ENCODE measurements at places on chromosomes 5 and 9. TPM values are rescaled to one million over a fixed set of nuclear protein-coding genes. Genes with fewer than 3 reads are reported as not detected.

Gene PSAT1
- 9.7 TPM for total RNA-seq

Gene RELL2
- total RNA-seq = 20.4 TPM

Gene PCDHB3
- not detected for total RNA-seq

Gene CDC23
- 32.5 TPM for total RNA-seq

Gene IL3
- total RNA-seq = not detected

Gene CCL27
- total RNA-seq = not detected

Gene TLX3
- total RNA-seq = not detected

Gene ROPN1L
- total RNA-seq = 0.47 TPM

Gene PCDHA5
- total RNA-seq = not detected

Gene ZDHHC11
- total RNA-seq = 15.1 TPM

Gene CATSPER3
- 1.8 TPM for total RNA-seq

Gene C5orf34
- total RNA-seq = 2.5 TPM

Gene ARHGEF39
- not detected for total RNA-seq

Gene NUTM2F
- total RNA-seq = not detected

Gene LCNL1
- total RNA-seq = 0.14 TPM

Gene SPINK13
- total RNA-seq = not detected

Gene SNCB
- not detected for total RNA-seq

DNA sequence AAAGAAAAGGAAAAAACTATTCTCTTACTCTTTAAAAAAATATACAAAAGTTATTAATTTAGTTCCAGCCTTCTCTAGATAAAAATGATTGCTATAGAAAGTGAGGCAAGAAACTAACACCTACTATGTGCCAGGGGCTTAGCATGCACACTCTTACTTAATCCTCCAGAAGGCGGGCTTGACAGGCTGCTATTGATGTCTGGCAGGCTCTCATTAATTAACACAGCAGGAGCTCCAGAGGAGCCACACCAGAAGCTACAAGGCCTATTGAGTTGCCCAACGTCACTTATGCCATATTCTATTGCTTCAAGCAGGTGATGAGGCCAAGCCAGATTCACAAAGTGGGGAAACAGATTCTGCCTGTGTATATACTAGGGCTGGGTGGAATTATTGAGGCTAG is 54.6 kb upstream of the CLINT1 start:
- no peak for DNase-seq

GRCh38 chr5:166722939-166723338 is 1568.5 kb upstream of the WWC1 start:
- no peak for DNase-seq

DNA sequence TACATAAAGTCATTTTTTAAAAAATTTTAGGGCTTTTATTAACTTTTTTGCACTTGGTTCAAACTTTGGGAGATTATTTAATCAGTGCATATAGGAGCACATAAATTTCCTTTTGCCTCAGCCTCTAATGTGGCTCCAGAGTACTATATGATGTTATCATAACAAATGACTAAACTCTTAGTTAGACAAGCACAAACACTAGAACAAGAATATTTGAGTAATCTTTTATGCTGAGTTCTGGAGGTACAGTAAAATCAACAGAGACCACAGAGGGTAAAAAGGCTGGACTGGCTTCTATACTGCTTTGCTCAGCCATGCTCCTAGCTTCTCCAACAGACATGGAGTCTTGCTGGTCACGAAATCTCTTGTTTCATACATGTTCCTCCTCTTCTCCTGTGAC is 52.5 kb upstream of the SGCD start:
- DNase-seq = no peak

DNA sequence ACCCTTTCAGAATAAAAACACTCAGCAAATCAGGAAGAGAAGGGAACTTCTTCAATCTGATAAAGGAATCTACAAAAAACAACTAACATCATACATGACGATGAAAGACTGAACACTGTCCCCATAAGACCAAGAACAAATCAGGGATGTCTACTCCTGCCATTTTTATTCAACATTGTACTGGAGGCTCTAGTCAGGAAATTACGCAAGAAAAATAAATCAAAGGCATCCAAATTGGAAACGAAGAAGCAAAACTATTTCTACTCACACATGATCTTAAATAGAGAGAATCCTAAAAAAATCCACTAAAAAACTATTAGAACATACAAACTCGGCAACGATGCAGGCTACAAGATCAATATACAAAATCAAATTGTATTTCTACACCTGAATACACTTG is 42.3 kb downstream of the IPPK start:
- DNase-seq = no peak

- no peak for DNase-seq
Observed at GRCh38 chr9:89750117-89750791, 145.4 kb downstream of the GADD45G start.

- DNase-seq = no peak
Observed at GRCh38 chr5:61701877-61702602, 370.0 kb downstream of the ZSWIM6 start.

GRCh38 chr9:133375116-133375723 is 640 bp downstream of the SURF4 start:
- peak; percentile 44 for DNase-seq

- DNase-seq = no peak
Observed at GRCh38 chr9:69961843-69962242, 81.8 kb upstream of the MAMDC2 start.

DNA sequence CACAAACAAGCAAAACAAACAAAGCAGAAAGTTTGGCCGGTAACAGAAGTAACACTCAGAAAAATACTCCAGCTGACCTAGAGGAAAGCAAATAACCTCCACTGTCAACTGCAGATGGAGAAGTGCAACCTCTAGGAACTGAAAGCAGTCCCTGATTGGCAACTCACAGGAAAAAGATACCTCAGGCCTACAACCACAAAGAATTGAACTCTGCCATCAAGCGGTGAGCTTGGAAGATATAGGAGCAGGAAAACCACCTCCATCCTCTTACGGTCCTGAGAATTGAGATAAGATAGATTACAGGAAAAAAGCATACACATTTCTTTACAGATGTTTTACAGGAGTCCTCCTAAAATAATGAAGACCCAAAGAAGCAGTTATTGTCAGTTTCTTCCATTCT is 184.5 kb downstream of the PDZD2 start:
- DNase-seq = no peak

GRCh38 chr9:107989099-107989498 is 499.5 kb upstream of the KLF4 start:
- DNase-seq = no peak

GRCh38 chr5:148395031-148395430 is 11.3 kb downstream of the FBXO38 start:
- DNase-seq = no peak

- no peak for DNase-seq
Observed at GRCh38 chr9:87350915-87351314, 146.8 kb upstream of the DAPK1 start.

DNA sequence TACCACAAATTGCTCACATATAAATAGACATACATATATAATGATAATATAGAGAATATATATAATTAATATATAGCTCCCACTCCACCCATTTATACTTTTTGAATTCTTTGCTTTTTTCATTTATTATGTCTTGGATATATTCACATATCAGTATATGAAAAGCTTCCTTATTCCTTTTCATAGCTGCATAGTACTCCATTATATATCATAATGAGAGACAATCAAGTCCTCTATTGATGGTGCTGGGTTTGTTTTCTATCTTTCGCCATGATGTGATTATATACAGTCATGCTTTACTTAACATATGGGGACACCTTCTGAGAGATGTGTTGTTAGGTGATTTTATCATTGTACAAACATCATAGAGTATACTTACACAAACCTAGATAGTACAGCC is 51.6 kb upstream of the ELL2 start:
- DNase-seq = no peak

DNA sequence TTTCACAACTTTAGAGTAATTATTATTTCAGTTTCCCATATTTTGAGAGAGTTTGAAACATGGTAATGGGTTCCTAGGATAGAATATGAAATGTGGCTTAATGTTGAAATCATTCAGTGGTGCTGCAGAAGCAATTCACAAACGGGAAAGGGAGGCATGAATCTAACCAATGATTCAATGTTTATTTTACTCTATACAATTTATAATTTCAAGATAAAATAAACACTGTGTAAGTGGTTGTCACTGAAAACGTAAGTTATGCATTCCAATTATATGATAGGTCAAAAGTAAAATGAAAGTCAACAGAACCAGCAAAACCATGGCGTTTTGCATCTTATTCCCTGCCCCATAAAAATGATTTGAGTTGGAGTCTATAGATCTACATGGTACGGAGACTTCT is 1207.1 kb upstream of the CDH18 start:
- no peak for DNase-seq

GRCh38 chr5:157732596-157733262 is 1.5 kb downstream of the THG1L start:
- no peak for DNase-seq

DNA sequence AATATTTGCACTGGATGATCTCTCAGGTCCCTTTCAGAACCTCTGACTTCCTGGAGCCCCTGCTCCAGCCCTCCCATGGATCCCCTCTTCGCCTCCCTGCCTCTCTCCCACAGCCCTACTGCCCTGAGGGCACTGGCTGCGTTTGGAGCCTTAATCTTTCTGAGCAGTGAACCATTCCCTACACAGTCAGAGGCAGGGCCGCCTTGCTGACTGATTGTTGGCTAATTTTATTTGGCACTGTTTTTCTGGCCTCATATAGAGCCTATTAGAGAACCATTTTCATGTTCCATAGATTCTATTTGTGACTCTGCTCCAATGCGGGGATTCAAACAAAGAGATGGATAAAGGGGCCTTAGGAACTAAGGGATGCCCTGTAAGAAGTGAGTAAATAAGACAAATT is 91.1 kb downstream of the BRINP1 start:
- DNase-seq = no peak

- DNase-seq = no peak
Observed at GRCh38 chr5:147464211-147464610, 45.7 kb downstream of the DPYSL3 start.

GRCh38 chr9:27945386-27945785 is 372.1 kb upstream of the C9orf72 start:
- DNase-seq = no peak

DNA sequence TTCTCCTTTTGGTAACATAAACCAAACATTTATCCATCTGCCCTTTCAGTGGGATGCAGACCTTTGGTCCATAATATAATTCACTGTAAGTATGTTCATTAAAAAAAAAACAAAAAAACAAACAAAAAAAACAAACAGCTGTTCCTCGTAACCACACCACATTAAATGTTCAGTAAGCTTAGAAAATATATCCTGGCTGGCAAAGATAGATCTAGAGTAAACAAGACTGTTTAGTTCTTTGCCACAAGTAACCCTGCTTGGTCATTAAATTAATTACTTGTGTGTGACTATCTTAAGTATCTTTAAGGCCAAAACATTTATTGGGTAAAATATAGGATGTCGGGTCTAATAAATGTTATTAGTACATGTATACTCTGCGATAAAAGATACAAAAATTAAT is 1717.1 kb downstream of the EFNA5 start:
- no peak for DNase-seq

GRCh38 chr9:4982721-4983482 is 2.2 kb upstream of the JAK2 start:
- DNase-seq = no peak

GRCh38 chr9:892123-892522 is 50.6 kb downstream of the DMRT1 start:
- no peak for DNase-seq

- DNase-seq = peak; percentile 78
Observed at GRCh38 chr5:173917788-173918786, 29.9 kb downstream of the CPEB4 start.

- no peak for DNase-seq
Observed at GRCh38 chr5:82100303-82101077, 128.7 kb downstream of the ATG10 start.

DNA sequence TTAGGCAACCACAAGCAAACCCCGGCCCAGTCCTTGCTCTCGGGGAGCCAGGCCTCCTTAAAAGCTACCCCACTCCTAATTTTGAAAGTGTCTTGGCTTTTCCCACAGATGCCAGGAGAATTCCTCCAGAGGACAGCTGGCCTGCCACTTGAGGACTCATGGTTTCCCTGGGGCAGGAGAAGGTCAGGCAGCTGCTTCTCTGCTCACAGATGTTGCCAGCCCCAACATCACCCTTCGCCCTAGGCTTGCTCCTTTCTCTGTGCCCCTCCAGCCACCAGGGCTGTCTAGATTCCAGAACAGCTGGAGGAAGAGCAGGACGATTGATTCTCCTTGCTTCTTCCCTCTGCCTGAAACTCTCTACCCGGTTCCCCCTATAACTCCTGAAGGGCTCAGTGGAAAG is 8.5 kb downstream of the GGTA1 start:
- no peak for DNase-seq

- peak; percentile 67 for DNase-seq
Observed at GRCh38 chr5:149828161-149829011, 98.3 kb downstream of the PPARGC1B start.

DNA sequence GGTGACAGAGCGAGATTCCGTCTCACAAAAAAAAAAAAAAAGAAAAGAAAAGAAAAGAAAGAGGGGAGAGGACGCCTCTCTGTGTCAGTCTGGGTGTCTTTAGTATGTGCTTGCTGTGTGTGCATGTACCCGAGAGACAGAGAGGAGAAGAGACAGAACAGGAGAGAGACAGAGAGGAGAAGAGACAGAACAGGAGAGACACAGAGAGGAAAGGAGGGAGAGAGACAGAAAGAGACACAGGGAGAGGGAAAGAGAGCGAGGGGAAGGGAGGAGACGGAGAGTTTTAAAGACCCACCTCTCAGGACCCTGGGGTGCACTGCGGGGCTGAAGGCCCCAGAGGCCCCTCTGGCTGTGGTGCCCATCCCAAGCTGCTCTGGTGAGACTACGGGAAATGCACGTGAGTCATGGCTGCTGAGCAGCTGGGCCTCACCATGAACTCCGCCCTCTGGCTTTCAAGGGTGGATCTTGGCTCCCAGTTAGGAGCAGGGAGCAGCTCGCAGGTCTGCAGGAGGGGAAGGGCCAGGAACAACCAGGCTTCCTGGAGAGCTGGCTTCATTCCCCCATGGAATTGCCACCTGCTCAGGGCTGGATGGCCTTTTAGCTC is 7.9 kb downstream of the SLC6A3 start:
- DNase-seq = no peak

DNA sequence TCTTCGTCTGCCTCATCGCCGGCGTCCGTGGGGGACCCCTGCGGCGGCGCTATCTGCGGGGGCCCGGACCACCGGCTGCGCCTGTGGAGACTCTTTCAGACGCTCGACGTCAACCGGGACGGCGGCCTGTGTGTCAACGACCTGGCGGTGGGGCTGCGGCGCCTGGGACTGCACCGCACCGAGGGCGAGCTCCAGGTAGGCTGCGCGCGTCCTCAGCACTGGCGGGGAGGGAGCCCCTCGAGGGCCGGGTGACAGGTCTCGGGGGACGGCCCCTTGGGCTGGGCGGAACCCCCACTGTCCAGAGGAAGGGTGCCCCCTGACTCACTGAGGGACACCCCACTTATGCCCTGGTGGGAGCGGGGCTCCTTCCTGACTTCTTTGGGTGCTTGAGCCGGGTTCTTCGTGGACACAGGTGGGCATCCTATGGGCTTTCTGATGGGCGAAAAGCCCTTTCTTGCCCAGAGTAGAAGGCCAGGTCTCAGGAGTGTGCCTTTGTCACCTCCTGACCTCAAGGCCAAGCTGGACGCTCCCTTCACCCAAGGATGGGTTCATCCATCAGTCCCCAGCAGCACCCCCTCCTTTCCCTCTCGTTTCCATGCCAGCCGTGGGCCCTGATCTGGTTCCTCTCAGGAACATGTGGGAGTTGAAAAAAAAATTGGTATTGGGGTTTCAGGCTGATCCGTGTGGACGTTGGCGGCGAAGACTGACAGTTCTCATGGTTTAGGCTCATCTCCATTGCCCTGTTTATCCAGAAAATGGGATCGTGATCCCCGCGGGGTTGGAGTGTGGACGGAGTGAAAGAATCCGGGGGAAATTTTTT is 564 bp downstream of the SLC25A25 start:
- DNase-seq = no peak

- DNase-seq = no peak
Observed at GRCh38 chr9:100106616-100107015, 7.6 kb downstream of the INVS start.
